ENCODE measurements at places on chromosomes 2 and 18.

DNA sequence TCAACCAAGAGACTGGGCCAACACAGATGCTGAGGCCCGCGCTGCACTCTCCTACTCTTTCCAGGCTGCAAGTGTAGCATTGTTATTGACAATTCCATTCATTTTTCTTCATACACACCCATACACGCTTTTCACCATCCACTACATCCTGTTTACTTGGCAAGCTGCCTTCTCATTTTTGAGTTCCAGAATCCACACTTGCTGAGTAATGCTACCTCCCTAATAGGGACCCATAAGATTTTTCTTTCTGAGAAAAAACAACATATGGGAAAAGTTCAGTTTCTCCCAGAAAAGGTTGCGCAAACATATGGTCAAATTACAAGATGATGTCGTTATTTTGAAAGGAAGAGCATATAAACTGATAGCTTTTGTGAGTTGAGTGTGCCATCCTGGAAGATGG is 3.3 kb upstream of the NETO1 start:
- no peak for DNase-seq

GRCh38 chr2:102114290-102114721 is 28.2 kb upstream of the IL1R1 start:
- DNase-seq, result no peak

DNA sequence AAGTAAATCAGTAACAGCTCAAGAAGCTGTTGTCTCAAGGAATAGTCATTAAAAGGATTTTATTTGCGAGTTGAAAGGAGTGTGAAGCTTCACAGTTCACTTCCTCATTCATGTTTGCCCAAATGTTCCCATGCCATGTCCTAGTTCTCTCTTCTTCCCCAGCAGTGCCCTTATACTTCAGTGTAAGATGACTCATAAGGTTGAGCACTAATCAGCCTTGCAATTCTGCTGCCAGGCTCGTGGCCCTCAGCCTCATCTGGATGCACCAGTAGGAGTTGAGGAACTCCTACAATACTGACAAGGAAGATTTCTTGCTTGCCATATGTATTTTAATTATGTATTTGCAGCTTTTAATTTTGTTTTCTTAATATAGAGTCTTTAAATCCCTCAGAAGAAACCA is 1980.4 kb downstream of the SUCLG1 start:
- DNase-seq, result no peak

DNA sequence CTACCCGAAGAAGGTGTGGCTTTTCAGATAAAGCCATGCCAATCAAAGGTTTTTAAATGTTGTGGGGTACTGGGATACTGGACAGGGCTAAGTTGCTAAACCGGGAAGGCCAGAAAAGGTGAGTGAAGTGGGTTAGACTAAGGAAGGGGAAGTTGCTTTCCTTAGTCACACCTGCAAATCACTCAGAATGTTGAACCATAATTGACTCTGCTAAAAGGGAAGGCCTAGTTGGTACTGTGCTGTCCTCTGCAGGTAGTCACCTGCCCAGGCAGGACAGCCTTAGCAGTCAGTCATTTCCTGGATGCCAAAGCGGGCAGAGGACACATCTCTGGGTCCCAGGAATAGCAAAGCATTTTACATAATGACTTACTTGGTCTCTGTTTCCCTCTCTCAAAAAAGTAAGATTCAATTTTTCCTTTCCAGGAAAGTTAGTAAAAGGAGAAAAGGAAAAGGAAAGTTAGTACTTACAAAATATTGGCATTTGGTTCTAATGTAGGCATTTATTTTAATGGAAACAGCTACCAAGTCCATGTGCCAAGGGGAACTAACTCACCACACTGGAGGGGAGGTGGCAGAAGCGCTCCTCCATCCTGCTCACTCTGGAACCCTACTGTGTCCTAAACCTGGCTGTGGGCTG is 60.3 kb downstream of the RFTN2 start:
- no peak for DNase-seq
